CD8-positive, alpha-beta memory T cell (primary cell): ENCODE measurements at places on chromosomes 13 and 19.
A peak's percentile ranks its signal among the peaks of the same experiment; 100 is the strongest.

- no peak for DNase-seq
These were observed 21.5 kb downstream of the COLGALT1 start for GRCh38 chr19:17576758-17577456.

DNA sequence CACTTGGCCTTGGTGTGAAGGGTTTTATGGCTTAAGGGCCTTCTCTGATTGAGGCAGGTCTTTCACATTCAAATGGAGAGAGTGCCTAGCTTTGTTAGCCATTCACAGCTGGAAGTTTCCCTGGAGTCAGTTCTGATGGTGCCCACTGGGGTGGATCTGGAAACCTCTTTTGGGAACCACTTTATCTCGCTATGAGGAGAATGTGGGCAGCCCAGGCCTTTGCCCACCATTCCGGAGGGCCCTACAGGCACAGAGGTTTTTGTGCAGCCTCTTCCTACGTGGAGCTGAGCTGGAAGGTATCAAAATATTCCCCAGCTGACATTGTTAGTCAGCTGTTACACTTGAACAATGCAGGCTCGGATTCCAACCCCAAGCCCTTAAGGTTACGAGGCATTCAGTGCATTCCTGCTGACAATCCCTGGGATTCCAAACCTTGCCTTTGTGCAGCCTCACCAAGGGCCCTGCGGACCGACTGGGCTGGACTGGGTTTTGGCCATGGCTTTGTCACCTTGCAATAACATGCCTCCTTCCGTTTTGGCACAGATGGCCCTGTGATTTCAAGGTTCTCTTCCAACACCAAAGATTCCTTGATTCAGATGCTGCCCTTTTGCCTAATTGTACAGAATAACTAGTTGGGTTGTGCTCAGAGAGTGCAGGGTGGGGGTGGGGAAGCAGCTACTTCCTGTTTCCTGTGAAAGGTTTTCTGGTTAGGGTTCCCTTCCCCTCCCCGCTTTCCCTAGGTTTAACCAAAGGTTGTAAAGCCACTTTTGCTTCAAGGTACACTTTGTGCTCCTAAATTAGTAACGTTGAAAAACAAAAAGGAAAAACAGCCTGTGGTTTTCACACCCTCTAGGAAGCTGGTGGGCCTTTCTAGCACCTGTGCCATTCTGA, 27.0 kb downstream of the SAE1 start:
- DNase-seq, result peak; percentile 45

DNA sequence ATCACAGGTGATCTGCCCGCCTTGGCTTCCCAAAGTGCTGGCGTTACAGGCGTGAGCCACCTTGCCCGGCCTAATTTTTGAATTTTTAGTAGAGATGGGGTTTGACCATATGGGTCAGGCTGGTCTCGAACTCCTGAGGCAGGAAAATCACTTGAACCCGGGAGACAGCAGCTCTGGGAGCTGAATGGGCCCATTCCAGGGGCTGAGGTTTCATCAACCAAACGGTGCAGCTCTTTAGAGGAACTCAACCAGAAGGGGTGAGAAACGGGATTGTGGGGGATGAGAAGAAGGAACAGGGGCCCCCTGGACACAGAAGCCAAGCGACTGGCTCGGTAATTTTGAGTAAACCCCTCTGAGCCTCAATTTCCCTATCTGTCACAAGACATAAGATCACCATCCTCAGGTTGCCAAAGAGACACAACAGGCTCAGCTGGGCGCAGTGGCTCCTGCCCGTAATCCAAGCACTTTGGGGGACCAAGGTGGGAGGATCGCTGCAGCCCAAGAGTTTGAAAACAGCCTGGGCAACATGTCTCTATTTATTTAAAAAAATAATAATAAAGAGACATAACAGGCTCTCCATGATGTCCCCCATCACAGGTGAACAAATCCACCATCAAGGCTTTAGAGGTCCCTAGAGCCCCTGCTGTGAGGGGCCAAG, 562 bp downstream of the IQCN start:
- DNase-seq, result peak; percentile 34

GRCh38 chr13:32229443-32229842, 85.7 kb downstream of the ZAR1L start:
- DNase-seq, result no peak

DNA sequence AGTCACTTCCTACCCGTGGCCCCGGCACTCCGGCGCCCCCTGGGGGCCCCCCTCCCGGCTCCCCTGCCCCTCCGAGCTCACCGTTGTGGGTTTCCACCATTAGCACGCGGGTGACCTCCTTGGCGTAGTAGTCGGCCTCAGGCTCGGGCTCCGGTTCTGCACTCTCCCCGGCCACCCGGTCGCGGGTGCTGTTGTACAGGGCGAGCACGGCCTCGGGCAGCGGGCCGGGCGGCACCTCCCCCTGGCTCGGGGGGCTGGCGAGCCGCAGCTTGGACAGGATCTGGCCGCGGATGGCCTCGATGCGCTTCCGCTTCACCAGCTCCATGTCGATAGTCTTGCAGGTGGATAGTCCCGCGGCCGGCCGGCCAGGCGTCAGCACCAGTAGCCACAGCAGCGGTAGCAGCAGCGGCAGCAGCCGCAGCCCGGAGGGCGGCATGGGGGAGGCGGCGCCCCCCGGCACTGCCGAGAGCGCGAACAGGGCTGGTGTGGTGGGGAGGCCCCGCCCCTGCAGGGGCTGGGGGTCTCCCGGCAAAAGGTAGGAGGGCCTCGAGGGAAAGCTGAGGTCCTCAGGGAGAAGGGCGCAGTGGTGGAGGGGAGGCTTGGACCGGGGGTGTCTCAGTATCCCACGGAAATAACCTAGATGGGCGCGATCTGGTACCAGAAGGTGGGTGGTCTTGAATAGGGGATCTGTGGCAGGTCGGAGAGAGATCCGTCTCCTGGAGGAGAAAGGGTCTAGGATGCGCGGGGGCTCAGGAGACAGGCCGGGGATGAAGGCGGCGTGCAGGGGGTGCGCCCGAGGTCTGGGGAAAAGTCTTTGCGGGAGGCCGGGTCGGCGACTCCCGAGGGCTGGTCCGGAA, 885 bp downstream of the TGFB1 start:
- peak; percentile 86 for DNase-seq

GRCh38 chr19:1446713-1447481, 3.0 kb upstream of the APC2 start:
- no peak for DNase-seq

DNA sequence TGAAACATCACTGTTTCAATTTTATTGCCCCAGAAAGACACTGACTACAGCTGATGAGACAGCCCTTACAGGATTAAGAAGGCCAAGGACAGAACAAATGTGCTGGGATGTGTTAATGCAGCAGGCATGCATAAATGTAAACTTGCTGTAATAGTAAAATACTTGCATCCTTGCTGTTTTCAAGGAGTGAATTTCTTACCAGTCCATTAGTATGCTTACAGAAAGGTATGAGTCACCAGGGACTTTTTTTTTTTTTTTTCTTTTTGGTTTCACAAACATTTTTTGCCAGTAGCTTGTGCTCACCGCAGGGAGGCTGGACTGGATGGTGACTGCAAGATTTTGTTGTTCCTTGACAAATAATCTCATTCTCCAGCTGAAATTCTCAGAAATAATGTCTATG, 55.1 kb downstream of the GPR180 start:
- no peak for DNase-seq

GRCh38 chr13:113151745-113152690, 6.4 kb upstream of the PROZ start:
- peak; percentile 11 for DNase-seq

DNA sequence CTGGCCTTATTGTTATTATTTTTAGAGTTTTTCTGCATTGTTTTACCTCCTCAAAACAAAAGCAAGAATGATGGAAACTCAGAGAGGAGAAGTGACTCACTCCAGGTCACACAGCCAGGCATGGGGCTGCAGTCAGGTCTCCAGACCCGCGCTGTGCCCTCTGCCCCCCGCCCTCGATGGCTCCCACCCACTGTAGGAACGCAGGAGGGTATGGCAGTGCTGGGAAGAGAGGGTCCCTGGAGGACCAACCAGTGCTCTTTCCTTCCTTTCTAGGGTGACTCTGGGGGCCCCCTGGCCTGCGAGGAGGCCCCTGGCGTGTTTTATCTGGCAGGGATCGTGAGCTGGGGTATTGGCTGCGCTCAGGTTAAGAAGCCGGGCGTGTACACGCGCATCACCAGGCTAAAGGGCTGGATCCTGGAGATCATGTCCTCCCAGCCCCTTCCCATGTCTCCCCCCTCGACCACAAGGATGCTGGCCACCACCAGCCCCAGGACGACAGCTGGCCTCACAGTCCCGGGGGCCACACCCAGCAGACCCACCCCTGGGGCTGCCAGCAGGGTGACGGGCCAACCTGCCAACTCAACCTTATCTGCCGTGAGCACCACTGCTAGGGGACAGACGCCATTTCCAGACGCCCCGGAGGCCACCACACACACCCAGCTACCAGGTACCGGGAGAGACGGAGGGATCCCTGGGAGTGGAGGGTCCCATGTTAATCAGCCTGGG, 5.6 kb downstream of the TIMM13 start:
- DNase-seq, result no peak

- DNase-seq, result no peak
These were observed 159.3 kb downstream of the ITGBL1 start for GRCh38 chr13:101611491-101612475.

DNA sequence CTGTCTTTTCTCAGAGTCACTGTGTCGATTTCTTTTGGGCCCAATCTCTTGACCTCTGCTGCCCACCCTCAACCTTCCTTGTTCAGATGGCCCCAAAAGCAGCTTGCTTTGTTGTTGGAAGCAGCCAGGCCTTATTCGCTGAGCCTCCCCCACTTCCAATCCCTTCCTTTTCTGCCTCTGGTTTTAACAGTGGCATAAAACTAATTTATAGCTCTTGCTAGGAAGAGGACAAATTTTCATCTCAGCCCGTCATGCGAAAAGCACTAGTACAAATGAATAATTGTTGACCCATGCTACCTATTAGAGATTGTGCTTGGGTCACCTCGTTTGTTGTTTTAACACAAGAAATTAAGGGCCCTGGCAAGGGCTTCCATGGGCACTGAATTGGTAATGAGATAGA, 51.1 kb downstream of the SIAH3 start:
- no peak for DNase-seq

DNA sequence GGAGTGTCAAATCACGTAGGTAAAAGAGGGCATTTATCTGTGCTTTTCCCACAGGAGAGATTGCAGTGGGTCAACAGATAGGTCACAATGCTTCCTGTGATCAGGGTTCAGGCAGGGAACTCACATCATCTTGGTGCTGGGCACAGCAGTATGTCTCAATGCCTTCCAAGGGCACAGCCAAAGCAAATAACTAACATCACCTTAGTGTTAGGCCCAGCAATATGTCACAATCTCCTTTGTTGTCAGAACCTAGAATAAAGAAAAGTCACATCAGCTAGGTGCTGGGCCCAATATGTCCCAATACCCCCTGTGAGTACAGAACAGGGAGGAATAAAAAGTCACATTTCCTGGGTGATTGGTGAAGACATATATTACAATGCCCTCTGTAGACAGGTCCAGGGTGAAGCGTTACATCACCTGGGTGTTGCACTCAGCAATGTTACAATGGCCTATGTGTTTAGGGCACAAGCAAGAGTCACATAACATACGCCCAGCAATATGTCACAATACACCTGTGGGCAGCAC, 11.4 kb upstream of the ZNF724 start:
- DNase-seq, result no peak

GRCh38 chr13:74825152-74825937, 656.6 kb downstream of the TBC1D4 start:
- DNase-seq, result no peak

- DNase-seq, result no peak
These were observed 216.4 kb downstream of the FGF14 start for GRCh38 chr13:102185375-102185984.

GRCh38 chr19:1140272-1141027, 33.6 kb downstream of the SBNO2 start:
- DNase-seq, result no peak

GRCh38 chr13:52009946-52010345, 1.3 kb downstream of the ATP7B start:
- no peak for DNase-seq

GRCh38 chr13:23621316-23621645, 51.1 kb downstream of the TNFRSF19 start:
- DNase-seq, result no peak

- DNase-seq, result peak; percentile 72
These were observed 558 bp upstream of the PPAN start for GRCh38 chr19:10105509-10106099.

- DNase-seq, result no peak
These were observed 33.3 kb downstream of the TIMM13 start for GRCh38 chr19:2394054-2394441.

- DNase-seq, result no peak
These were observed 15.6 kb downstream of the POLRMT start for GRCh38 chr19:617551-618246.

DNA sequence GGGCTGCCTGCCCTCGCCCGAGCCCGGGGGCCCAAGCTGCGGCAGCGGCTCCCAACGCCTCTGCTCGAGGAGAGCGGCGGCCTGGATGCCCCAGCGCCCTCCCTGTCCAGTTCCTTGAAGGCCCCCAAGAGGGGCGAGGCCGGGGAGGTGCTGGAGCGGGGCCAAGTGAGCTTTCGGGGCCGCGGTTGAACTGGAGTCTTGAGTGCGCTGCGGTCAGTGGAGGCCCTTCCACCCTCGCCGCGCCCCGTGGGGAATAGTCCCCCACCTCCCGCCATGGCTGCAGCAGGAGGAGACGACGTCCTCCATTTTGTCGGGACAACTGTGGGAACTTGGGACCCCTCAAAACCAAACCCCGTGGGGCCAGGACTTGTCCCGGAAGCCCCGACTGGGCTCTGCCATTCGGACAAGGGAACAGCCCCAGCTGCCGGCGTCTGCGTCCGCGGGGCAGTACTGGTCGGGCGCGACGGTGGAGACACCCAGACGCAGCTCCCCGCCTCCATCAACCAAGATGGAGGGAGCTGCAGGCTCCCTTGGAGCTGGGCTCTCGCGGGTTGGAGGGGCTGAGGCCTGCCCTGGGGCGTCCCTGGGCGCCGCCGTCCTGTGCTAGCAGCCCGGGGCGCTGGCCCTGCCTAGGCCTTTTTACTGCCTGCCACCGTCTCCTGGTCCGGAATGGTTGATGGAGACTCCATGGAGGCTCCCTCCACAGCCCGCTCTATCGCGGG, 736 bp upstream of the ZMYM5 start:
- DNase-seq, result peak; percentile 59

DNA sequence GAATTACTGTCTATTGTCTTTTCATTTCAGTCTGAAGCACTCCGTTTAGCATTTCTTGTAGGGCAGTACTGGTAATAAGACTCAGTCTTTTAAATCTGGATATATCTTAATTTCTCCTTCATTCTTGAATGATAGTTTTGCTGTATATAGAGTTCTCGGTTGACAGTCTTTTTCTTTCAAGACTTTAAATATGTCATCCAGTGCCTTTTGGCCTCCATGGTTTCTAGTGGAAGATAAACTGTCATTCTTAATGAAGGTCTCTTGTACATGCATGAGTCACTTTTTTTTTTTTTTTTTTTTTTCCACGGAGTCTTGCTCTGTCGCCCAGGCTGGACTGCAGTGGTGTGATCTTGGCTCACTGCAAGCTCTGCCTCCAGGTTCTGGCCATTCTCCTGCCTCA, 27.2 kb upstream of the ZDHHC20 start:
- DNase-seq, result no peak

- no peak for DNase-seq
These were observed 224.2 kb upstream of the STARD13 start for GRCh38 chr13:33509642-33510229.

- no peak for DNase-seq
These were observed 95.8 kb downstream of the CCNA1 start for GRCh38 chr13:36528105-36528504.

- DNase-seq, result no peak
These were observed 13.7 kb downstream of the WBP4 start for GRCh38 chr13:41075034-41075433.

- no peak for DNase-seq
These were observed 128.8 kb upstream of the GJB6 start for GRCh38 chr13:20360835-20361412.
